ENCODE measurements at places on chromosomes 7 and 10. TPM values are rescaled to one million over a fixed set of nuclear protein-coding genes. Genes with fewer than 3 reads are reported as not detected.

DNA sequence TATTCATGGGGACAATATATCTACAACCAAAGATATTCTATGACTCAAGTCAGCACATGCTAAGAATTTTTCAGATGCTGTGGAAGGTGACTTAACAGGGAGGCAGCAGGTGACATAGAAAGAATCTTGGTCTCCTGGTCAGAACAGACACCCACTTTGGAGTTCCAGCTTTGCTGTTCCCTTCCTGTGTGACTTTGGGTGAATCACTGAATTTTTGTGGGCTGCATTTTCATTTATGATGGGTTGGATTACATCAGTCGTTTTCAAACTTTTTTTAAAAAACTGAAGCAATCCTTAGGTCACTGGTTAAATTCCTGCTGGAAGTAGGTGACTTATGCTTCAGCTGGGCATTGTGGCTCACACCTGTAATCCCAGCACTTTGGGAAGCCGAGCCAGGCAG is 24.9 kb downstream of the RGR start:
- DNase-seq, result peak; percentile 90

Gene IGF2BP3
- 10.1 TPM for polyA plus RNA-seq

Gene PHKG1
- polyA plus RNA-seq, result 0.38 TPM

Gene PLCE1
- 0.02 TPM for polyA plus RNA-seq

GRCh38 chr7:101990811-101991418 is 173.5 kb downstream of the CUX1 start:
- no peak for DNase-seq

Gene ZMIZ2
- polyA plus RNA-seq, result 19.1 TPM

DNA sequence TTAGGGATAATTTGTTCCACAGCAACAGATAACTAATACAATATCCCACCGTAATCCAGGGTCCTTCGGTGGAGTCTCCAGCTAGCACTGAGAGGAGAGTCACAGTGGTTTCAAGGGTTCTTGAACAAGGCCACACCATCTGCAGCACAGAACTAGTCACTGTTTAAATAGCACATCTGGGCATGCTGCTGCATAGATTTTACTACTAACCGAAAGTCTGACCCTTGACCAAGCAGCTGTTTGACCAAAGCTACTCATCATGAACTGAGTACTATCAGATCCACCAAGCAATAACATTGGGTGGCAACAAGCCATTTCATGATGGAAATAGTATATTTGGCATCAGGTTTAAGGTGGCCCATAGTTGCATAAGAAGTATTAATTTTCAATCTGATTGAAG is 53.2 kb downstream of the ANKMY2 start:
- DNase-seq, result no peak

DNA sequence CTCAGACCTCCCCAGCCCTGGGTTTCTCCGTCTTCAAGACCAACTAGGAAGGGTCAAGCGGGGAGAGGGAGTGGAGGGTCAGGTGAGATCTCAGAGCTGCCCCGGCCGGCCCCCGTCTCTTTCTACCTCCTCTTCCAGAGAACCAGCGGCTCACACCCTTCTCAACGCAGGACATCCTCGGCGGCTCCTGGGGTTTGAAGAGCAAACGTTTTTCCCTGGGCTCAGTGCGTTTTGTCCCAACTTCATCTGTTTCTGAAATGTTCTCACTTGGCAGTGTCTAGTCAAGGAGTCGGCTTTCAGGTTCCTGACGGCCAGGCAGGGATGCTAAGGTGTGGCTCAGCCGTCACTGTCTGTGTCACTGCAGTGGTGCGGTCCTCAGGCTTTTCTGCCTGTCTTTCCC is 416.4 kb upstream of the FOXK1 start:
- no peak for DNase-seq

- DNase-seq, result no peak
Measured at GRCh38 chr7:117038408-117038807, 85.1 kb downstream of the ST7 start.

GRCh38 chr7:45888185-45888992 is at the start of gene IGFBP1:
IGFBP1 (plus strand) TSS chr7:45888488; CDS start chr7:45888653, 165 bp downstream.
- DNase-seq, result no peak

Gene PLEKHS1
- polyA plus RNA-seq, result not detected

DNA sequence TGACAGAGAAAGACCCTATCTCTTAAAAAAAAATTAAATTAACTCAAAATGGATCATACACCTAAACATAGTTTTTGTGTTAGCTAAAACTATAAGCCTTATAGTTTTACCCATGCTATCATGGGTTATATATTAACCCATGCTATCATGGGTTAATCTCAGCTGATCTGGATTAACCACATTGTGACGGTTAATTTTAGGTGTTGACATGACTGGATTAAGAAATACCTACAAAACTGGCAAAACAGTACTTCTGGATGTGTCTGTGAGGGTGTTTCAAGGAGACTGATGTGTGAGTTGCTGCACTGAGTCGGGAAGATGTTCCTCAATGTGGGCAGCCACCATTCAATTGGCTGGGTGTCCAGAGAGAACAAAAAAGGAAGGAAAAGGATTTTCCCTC is 44.3 kb upstream of the FXYD4 start:
- no peak for DNase-seq
